Kidney capillary endothelial cell (primary cell): ENCODE measurements at places on chromosomes 11 and 22.

- peak; percentile 26 for DNase-seq
Measured at GRCh38 chr11:125123947-125124617, 12.7 kb upstream of the TMEM218 start.

DNA sequence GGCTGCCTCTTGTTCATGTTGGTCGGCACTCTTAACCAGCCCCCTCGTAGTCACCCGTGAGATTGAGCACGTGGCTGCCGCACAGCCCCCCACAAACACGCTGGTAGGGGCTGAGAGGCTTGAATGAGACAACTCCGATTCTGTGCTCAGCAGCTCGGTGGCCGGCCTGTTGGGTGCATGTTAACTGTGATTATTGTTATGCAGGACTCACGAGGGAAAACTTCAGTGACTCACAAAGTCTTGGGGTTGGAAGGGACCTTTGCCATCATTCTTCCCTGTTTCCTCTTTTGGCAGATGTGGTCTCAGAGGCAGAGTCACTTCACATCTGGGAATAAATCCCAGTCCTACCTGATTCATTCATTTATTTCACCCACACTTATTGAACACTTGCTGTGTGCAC, 75.2 kb downstream of the ADAMTS15 start:
- DNase-seq = no peak

DNA sequence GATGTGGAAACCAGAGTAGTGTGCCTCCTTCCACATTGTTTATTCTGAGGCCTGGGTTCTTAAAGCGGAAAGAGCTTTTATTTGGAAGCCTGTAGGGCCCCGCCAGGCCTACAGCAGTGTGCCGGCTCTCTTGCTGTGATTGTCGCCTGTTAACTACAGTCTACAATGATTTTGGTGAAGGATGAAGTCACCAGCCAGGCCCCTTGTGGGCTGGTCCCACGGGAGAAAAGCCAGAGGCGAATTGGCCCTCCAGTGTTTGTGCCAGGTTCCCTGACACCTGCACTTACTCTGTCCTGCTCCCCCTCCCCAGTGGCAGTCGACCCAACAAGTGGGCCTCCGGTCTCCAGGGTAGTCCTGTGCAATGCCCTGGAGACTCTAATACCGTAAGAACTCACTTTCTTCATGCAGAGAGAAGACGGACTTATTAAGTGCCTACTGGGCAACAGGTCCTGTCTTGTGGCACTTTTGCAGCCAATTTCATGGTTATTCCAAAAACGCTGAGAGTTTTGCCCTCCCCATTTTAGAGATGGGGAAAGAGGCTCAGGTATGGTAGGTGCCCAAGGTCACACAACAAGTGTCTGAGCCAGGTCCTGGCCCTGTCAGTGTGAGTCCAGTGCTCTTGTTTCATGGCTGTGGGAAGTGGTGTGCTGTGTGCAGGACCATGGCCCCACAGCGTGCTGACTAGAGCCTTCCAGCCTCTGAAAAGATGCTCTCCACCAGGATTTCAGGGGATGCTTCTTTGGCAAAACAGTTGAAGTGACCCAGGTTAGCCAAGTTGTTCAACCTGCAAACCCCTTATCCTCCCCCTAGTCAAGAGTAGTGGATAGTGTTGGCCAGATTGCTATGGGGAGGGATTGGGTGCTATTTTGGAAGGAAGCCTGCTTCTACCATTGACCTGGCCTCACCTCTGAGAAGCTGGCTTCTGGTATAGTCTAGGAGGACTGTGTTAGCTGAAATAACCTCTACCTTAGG, 1.4 kb downstream of the MICAL2 start:
- no peak for DNase-seq

- DNase-seq = no peak
Measured at GRCh38 chr11:112051768-112052167, 22.0 kb downstream of the PIH1D2 start.

- no peak for DNase-seq
Measured at GRCh38 chr22:21455334-21456089, 11.7 kb upstream of the TMEM191C start.

DNA sequence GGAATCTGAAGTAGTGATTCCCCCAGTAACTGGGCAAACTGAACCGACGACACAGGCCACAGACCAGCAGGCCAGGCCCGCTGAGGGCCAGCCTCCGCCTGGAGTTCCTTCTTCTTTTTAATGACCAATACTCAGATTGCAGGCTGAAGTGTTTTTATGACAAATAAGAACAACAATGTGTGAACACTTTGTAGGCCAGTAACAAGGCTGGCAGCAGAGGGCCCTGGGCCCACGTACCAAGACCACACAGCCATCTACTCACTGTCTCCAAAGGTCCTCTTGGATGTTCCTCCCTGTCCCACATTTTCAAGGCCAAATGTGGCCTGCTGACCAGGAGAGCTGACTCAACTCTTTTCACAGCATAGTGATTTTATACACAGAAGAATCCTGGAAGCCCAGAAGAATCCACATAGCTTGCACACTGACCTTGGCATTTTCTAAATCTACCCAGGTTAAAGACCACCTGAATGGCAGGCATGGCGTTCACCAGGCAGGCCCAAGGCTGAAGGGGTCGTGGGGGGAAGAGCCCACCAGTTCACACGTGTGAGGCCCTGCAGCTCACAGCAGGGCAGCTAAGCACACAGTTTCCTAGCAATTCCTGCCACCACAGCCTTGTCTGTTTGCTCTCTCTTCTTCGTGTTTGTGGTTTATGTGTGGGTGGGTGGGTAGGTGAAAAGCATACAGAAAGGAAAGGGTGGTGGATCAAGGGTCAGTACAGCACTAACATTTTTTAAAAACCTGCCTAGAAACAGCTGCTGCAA, 13.3 kb downstream of the SMCO4 start:
- DNase-seq = no peak

DNA sequence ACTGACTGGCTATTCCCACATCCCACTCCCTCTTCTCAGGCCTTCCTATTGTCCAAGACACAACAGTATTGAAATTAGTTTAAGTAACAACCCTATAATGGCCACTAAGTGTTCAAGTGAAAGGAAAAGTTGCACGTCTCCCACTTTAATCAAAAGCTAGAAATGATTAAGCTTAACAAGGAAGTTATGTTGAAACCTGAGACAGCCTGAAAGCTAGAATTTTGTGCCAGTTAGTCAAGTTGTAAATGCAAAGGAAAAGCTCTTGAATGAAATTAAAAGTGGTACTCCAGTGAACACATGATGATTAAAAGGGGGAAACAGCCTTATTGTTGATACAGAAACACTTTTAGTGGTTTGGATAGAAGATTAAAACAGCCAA, 332.7 kb downstream of the CASP12 start:
- DNase-seq = no peak

DNA sequence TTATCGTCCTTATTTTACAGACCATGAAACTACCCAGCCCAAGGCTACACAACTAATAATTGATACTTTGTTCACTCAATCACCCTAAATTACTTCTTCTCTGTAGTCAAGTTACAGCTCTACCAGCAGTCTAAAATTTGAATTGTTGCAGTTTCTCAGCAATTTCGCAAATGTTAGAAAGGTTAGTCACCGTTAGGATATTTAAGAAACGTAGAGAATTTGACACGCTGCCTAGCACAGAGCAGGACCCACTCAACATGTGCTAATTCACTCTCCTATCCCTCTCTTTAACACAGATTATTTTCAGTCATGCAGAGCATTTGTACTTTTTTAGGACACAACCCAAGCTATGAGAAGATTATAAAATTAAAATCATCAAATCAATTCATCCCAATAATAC, 771.1 kb upstream of the LUZP2 start:
- DNase-seq = no peak

GRCh38 chr11:134583397-134583990, 171.5 kb upstream of the B3GAT1 start:
- DNase-seq = no peak

DNA sequence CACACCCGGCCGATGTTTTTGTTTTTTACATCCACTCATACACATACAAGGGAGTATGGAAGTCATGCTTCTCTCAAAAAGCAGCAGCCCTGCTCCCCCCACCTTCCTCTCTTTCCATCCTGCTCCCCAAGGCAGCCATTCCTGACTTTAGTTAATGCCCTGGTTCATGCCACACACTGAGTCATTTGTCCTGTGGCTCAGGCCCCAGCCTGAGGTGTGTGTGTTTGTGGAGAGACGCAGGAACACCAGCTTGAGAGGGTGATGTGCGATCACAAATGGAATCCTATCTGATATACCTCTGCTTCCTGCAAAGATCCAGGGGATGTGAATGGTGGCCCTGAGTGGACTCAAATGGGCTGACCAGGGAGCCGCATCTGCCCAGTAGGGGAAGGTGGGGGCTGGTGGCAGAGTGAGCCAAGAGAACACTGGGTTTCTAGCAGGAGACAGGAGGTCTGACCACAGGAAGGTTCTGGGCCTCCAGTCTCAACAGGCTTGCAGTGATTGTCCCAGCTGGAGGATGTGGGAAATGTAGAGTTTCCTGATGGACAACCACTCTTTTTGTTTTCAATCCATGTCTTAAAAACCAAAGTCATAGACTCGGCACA, 86.7 kb downstream of the OSBP2 start:
- DNase-seq = no peak

GRCh38 chr11:109791337-109791736, 301.9 kb upstream of the ZC3H12C start:
- DNase-seq = no peak

DNA sequence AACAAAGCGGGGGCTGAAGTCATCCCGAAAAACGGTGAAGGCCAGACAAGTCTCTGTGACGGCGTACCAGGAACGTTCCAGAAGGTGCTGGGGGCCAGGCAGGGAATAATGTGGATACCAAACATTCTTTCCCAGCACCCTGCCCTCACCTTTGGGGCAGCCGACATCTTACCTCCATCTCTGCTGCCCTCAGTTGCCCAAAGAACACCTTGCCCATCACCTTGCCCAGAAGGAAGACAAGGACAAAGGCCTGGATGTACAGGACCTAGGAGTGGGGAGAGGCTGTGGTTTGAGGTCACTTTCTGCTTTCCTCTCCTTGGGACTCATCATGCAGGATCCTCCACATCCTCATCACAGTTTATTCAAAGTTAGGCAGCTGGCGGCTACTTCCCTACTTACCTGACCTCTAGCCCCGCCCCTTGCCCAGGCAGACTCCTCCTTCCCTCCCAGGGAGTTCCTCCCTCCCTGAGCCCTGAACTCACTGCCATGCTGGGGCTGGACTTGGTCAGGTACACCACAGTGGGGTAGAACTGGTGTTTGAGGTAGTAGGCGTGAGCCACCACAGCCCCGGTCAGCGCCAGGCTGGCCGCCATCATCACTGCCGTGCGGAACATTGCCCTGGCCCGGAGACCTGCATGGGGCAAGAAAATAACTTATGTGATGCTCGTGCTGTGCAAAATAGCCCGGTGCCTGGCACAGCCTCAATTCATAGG, 1.2 kb downstream of the SYVN1 start:
- no peak for DNase-seq

DNA sequence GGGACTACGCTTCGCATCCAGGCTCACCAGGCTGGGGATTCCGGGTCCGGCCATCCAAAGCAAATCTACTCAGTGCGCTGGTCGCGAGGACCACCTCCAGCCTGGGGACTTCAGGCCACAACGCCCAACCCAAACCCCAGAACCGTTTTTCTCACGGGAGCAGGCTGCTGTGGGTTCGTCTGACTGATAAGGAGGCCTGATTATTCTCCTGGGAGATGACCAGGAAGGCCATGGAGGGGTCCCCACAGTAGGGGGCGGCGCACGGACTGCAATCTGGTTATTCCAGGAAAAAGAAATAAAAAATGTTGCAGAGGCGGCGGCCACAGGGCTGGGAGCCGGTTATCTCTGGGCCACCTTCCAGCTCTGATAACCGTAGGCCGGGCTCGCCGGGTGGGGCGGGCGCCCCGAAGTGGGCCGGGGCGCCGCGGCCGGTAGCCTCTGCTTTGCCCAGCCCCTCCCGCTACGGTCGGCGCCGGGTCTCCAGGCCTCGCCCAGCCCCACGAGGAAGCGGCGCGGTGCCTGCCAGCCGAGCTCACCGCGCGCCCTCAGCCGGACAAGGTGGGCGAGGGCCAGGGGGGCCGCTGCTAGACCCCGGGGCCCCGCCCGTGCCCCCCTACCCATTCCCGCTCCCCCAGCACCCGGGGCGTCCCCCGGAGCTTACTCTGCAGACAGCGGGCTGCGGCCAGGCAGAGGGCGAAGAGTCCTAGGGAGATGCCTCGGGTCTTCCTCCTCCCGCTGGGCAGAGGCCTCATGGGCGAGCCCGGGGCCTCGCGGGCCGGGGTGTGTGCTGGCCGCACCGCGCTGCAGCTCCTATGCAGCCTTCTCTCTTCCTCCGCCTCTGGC, 446 bp downstream of the VSTM5 start:
- DNase-seq = no peak

- no peak for DNase-seq
Measured at GRCh38 chr22:23394525-23395326, 185.4 kb downstream of the IGLL1 start.
